ENCODE measurements at places on chromosomes 16 and 17.

DNA sequence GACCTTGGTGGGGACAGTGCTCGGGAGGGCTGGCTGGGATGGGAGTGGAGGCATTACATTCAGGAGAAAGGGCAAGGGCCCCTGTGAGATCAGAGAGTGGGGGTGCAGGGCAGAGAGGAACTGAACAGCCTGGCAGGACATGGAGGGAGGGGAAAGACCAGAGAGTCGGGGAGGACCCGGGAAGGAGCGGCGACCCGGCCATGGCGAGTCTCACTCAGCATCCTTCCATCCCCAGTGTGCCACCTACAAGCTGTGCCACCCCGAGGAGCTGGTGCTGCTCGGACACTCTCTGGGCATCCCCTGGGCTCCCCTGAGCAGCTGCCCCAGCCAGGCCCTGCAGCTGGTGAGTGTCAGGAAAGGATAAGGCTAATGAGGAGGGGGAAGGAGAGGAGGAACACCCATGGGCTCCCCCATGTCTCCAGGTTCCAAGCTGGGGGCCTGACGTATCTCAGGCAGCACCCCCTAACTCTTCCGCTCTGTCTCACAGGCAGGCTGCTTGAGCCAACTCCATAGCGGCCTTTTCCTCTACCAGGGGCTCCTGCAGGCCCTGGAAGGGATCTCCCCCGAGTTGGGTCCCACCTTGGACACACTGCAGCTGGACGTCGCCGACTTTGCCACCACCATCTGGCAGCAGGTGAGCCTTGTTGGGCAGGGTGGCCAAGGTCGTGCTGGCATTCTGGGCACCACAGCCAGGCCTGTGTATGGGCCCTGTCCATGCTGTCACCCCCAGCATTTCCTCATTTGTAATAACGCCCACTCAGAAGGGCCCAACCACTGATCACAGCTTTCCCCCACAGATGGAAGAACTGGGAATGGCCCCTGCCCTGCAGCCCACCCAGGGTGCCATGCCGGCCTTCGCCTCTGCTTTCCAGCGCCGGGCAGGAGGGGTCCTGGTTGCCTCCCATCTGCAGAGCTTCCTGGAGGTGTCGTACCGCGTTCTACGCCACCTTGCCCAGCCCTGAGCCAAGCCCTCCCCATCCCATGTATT, 1.1 kb downstream of the CSF3 start:
- DNase-seq = no peak

DNA sequence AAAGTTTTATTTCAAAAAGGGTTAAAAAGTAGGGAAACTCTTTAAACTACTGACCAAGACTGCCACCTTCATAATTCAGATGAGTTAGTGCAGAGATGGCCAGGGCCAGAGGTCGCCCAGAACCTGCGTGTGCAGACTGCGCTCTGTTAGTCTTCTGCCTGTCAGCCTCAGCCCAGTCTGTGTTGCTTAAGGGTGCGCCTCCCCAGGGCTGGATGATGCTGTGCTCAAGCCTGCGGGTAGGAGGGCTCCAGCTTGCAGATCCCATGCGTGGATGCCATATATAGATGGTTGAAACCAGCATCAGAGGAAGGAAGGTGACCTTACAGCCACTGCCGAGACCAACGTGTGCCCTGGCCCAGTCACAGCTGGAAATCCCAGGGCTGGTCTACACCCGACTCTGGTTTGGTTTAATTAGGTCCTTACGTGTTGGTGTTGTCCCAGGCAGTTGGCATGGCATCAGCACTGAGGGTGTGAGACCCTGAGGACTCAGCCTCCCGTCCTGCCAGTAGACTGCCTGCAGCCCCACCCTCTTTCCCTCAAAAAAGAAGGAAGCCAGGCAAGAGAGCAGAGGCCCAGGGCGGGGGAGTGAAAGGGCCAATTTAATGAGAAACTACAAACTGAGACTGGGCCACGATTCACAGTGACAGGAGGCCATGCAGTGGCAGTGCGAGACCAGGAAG, 27.7 kb downstream of the CDIP1 start:
- DNase-seq = no peak

- no peak for DNase-seq
These were observed 6.4 kb upstream of the MILR1 start for GRCh38 chr17:64442541-64442971.

GRCh38 chr17:78197147-78197832, 10.1 kb downstream of the AFMID start:
- DNase-seq = no peak

- DNase-seq = no peak
These were observed 19.3 kb upstream of the RBFOX3 start for GRCh38 chr17:79630126-79630525.

- DNase-seq = no peak
These were observed 161.0 kb downstream of the CCDC182 start for GRCh38 chr17:57584050-57584551.

GRCh38 chr16:27718201-27719105, 168.5 kb downstream of the KATNIP start:
- no peak for DNase-seq

DNA sequence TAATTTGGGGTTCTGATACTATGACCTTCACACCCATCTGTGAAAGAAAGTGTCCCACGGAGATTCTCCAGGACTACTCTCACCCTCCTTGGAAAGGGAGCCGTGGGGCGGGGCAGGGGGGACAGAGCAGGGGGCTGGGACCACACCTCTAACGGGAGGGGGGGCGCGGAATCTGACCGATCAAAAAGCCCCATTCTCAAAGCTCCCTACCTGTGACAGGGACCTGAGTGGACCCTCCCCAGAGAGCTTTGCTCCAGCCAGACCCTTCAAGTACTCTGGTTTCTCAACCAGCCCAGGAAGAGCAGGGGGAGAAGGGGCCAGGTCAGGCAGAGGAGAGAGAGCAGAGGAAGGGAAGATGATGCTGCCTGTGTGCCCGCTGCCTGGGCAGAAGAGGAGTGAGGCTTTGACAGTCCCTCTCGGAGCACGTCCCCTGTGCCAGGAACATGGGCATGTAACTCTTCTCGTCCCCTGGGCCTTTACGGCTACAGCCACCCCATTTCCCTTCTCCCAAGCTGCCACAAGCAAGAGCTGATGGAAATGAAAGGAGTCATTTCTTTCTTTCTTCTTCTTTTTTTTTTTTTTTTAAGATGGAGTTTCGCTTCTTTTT, 682 bp downstream of the XAF1 start:
- DNase-seq = no peak

DNA sequence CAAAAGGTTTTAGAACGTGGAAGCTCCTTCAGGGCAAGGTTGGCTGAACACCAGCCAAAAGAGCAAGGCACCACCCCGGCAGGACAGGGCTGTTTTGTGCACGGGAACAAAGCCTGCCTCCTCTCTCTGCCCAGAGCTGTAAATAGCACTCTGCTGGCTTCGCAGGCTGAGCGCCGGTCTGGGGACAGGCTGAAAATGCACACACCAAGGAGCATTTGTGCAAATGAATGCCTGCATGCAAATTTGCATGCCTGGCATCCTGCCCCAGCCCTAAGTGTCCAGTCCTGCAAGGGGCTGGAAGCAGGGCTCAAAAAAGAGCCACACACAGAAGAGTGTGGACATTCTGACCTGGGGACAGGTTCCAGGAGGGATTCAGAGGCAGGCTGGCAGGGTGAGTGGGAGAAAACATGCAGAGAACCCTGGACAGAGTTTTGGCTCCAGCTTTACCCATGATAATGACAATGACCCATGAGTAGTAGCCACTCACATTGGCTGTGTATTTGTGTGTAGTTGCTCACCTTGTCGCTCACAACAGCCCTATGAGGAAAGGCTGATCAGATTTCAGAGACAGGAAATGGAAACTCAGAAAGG, 11.7 kb downstream of the ABAT start:
- no peak for DNase-seq

GRCh38 chr16:89822188-89823086, 5.8 kb upstream of the SPIRE2 start:
- DNase-seq = no peak

GRCh38 chr16:10808850-10809249, 9.7 kb downstream of the TVP23A start:
- DNase-seq = no peak

DNA sequence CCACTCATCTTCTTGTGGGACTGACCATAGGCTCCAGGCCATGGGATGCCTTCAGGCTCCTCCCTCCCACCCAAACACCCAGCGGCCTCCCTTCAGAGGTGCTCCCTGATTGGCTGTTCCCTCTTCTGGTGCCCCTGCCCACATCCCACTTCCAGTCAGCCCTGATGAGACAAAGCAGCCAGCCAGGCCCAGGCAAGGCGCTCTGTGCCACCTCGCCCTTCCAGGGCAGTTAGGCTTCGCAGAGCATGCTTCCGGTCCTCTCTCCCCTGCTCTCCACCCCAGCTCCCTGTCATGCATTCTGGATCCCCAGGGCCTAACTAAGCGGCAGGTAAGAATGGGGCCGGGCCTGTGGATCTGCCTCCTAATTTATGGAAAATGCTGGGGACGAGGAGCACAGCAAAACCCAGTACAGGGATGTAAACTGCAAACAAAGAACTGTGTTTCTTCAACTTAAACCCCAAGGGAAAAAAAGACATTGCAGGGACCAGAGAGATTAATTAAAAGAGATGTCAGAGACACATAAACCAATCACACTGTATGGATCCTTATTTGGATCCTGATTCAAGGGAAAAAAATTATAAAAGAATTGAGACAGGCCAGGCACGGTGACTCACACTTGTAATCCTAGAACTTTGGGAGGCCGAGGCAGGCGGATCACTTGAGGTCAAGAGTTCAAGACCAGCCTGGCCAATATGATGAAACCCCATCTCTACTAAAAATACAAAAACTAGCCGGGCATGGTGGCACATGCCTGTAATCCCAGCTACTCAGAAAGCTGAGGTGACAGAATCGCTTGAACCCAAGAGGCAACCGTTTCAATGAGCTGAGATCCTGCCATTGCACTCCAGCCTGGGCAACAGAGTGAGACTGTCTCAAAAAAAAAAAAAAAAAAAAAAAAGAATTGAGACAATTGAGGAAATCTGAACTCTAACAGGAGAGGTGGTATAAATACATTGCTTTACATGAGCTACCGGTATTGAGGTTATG, 26.0 kb downstream of the ZDHHC7 start:
- no peak for DNase-seq

- no peak for DNase-seq
These were observed 428.7 kb upstream of the SALL1 start for GRCh38 chr16:51579652-51580360.

GRCh38 chr16:51035110-51035498, 116.0 kb downstream of the SALL1 start:
- no peak for DNase-seq

DNA sequence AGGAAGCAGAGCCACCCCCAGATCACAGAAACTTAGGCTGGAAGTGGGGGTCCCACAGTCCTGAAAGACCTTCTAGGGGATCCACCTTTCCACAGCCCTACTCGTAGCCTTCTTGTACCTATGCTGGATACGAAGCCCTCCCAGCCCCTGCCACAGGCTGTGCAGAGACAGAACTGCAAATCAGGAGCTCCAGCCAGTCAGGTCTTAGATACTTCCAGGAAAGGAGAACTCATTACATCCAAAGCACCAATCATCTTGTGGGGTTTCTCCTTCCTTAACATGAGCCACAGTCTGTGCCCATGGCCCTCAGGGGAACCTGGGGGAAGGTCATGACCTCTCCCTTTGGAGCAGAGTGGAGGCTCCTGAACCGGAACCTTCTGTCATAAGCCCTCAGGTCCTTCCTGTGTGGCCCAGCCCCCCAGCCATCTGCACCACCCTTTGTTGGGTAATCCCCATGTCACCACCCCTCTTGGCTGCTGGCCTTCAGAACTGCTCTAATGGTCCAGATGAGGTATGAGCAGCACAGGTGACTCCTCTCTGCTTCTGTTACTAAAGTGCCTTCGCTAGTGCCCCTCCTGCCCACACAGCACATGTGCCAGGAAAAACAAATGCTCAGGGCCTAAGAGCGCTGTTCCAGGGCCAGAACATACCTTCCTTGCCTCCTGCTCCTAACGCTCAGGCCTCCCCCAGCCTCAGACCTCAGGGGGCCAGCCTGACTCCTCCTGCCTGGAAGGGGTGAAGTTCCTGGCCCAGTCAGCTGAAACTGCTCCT, 14.6 kb downstream of the SRCIN1 start:
- DNase-seq = no peak

GRCh38 chr17:32854832-32855389, 22.0 kb downstream of the MYO1D start:
- DNase-seq = no peak
